ENCODE measurements at places on chromosomes 6 and 20. TPM values are rescaled to one million over a fixed set of nuclear protein-coding genes. Genes with fewer than 3 reads are reported as not detected.

- no peak overlapping the region for H3K4me3 ChIP-seq
- H3K27ac ChIP-seq, result no peak overlapping the region
- no peaks in the 10 kb centered on the region for H3K4me1 ChIP-seq
Observed at GRCh38 chr6:94377835-94378234, 958.5 kb upstream of the EPHA7 start.

The DEFB112 gene
- polyA plus RNA-seq, result not detected

GRCh38 chr6:22059946-22060345 is 236.9 kb downstream of the PRL start:
- no peaks in the 10 kb centered on the region for H3K27me3 ChIP-seq
- H3K4me1 ChIP-seq, result peaks cover 12% of the 10 kb centered on the region
- H3K27ac ChIP-seq, result no peak overlapping the region
- no peaks in the 10 kb centered on the region for H3K36me3 ChIP-seq

DNA sequence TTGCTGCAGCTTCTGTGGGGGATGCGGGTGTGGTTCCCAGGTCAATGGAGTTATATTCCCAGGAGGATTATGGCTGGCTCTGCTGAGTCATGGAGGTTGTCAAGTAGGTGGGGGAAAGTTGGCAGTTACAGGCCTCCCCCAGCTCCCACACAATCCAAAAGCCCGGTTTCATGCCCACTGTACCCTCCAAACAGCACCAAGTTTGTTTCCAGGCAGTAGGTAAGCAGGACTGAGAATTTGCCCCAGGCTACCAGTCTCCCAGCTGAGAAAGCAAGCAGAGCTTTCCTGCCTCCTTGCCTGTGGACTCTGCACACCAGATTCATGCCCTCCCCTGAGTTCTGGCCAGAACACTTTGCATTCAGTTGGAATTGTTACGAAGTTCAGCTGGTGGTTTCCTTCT is 578.2 kb downstream of the MEI4 start:
- H3K27me3 ChIP-seq, result no peaks in the 10 kb centered on the region
- no peak for DNase-seq
- no peak overlapping the region for H3K4me3 ChIP-seq
- no peaks in the 10 kb centered on the region for H3K4me1 ChIP-seq
- no peaks in the 10 kb centered on the region for H3K36me3 ChIP-seq

The BPIFB4 gene
- not detected for polyA plus RNA-seq

DNA sequence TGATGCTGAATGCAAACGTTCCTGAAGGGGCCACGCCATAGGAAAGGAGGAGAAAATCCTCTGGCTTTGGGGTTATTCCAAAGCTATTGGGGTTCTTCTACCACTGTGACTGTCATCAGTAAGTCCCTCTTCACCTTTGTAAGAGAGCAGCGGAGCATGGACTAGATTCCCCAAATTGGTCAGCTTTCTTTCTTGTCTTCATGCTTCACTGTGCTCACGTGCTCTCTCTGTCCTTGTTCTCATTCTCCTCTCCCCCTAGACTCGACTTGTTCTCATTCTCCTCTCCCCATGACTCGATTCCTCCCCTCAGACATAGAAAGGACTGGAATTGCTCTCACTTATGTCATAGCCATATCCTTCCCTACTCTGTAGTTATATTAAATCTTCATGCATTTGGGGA is 54.8 kb upstream of the ADGRG6 start:
- H3K36me3 ChIP-seq, result no peaks in the 10 kb centered on the region
- H3K4me1 ChIP-seq, result no peaks in the 10 kb centered on the region
- no peak overlapping the region for H3K4me3 ChIP-seq
- DNase-seq, result no peak

DNA sequence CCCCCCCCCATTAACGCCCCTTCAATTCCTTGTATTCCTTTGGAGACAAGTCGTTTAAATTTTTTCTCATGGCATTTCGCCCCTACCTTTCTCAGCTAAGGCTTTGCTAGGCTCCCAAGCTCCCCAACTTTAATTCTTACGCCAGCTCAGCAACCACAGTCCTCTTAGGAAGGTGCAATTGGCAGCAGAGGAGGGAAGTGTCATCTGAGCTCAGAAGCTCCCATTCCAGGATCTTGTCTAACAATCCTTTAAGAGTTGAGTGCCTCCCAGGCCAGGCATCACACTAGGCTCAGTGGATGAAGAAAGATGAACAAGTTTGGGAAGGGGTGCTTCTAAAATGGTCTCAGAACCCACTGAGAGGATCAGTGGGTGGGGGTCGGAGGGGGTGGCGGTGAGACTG is 131.2 kb upstream of the AKAP12 start:
- DNase-seq, result no peak
- H3K36me3 ChIP-seq, result no peaks in the 10 kb centered on the region
- H3K4me1 ChIP-seq, result no peaks in the 10 kb centered on the region
- H3K4me3 ChIP-seq, result no peak overlapping the region
- no peaks in the 10 kb centered on the region for H3K27me3 ChIP-seq

DNA sequence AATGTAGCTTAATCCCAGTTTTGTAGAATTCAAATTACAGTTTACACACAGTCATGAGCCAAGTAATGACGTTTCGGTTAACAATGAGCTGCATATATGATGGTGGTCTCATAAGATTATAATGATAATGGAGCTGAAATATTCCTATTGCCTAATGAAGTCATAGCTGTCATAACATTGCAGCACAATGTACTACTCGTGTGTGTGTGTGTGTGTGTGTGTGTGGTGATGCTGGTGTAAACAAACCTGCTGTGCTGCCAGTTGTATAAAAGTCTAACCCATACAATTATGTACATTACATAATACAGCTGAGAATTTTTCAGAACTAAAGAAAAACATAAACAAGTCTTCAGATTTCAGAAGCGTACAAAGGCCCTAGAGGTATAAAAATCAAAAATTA is 66.7 kb upstream of the ARID1B start:
- H3K27me3 ChIP-seq, result no peaks in the 10 kb centered on the region
- H3K36me3 ChIP-seq, result no peaks in the 10 kb centered on the region
- H3K4me1 ChIP-seq, result no peaks in the 10 kb centered on the region
- peak; percentile 56 for DNase-seq

The DSP gene
- polyA plus RNA-seq, result 75.5 TPM

The C20orf204 gene
- polyA plus RNA-seq, result 1.2 TPM

DNA sequence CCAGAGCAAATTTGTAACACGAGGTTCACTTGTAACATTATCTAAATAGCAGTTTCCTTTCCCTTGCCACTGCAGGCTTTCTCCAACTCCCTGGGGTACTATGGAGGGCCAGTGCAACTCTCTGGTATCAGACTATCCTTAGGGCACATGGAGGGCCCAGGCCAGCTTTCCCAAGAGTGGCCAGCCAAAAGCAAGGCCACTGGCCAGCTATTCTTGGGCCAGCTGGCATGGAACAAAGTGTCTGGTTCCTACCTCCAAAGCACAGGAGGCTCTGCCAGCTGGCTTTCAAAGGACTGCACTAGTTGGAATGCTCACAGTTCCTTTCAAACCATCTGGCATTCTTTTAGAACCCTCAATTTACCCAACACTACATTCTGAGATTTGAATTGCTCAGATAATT is 8.7 kb downstream of the RNF24 start:
- no peak overlapping the region for H3K4me3 ChIP-seq
- H3K27ac ChIP-seq, result peak overlapping the region; percentile 37
- DNase-seq, result no peak
- peaks cover 5% of the 10 kb centered on the region for H3K36me3 ChIP-seq
- H3K27me3 ChIP-seq, result no peaks in the 10 kb centered on the region

DNA sequence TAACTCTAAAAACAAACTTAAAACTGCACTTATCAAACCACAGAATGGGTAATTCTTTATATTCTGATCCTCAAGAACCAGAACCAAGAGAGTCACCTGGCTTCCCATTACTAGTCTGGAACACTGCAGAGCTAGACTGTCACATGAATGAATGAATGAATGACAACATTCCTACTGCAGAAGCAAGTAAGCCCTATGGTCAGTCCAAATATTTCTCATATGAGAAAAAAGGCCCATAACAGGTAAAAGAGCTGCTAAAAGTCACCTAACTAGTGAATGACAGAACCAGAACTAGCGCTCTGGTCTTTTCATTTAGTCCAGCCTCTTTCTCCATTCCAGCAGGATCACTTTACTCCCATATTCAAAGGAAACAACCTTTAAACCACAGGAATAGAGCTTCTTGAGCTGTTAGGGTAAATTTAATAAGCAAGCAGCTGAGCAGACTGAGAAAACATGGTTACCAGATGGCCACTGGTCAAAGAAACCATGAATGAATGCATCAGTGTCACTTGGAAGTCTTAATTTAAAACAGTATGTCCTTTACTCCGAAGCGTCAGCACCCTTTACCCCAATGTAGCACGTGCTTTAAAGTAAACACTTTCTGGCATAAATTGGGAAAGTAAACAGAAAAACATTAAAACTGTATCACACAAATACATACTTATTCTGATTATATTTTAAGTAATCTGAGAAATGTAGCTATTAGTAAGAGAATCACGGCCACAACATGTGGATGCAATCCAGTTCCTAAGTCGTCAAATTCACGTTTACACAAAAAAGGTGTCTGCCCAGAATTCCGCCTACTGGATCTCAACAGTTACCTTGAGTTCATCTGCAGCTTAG is 1.4 kb downstream of the PREP start:
- H3K27ac ChIP-seq, result no peak overlapping the region
- H3K27me3 ChIP-seq, result no peaks in the 10 kb centered on the region
- peaks cover 9% of the 10 kb centered on the region for H3K36me3 ChIP-seq
- H3K4me1 ChIP-seq, result peaks cover 6% of the 10 kb centered on the region

DNA sequence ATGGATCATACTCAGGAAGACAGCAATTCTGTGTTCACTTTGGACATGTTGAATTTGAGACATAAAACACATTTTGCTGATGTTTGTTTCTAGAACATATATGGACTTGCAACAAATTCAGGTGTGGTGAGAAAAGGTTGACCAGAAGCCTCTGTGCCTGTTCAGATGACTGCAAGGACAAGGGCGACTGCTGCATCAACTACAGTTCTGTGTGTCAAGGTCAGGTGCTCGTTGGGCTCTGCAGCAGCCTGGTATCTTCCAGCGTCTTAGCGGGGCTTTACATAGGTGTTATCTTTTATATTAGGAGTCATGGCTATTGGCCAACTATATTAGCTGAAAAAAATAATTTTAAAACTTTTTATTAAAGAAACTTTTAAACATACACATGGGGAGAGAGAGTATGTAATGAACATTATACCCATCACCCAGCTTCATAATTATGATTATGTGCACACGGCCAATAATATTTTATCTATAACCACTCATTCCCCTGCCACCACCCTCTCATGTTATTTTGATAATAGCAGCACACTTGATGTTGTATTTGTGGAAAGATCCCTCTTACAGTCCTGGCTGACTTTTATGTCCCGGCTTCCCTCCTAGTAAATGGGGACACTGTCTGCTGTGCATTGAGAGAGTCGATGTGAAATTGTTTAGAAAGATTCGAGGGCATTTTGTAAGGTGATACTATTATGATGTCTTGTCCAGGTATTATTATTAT is 43.4 kb downstream of the ENPP1 start:
- H3K36me3 ChIP-seq, result no peaks in the 10 kb centered on the region
- H3K27me3 ChIP-seq, result no peaks in the 10 kb centered on the region
- no peak for DNase-seq
- no peaks in the 10 kb centered on the region for H3K4me1 ChIP-seq

DNA sequence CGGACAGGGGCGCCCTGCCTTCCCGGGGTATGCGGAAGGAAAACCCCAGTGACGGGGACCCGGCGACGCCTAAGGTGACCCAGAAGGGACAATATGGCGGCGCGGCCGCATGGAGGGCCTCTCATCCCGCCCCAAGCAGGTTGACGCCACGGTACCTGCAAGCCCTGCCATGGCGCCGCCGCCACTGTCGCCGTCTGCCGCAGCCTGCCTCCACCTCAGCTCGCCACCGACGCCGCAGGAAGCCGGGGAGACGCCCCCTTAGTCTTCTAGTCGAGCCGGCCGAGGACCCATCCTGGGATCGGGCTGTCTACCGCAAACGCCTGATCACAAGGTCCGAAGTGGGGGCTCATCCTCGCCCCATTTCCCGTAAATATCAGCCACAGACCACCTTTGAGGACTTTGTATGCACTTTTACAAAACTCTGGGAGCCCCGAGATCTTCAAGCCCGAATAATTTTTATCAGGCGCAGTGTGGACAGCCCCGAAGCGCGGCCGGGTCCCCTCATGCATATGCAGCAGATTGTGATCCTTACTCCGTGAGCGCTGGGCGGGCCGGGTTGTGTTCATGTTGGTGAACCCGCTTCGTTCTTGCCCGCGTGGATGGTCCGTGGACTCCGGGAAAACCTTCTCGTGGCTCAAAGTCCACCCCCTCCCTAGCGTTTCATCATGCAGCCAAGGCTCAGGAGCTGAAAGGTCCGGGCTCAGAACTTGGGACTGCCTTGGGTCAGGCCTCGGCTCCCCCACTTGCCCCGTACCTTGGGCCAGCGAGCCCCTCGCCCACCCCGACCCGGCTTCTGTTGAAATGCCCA is at the start of gene BLCAP:
Gene BLCAP (minus strand): TSS at position 239 of the 808 bp plus-strand sequence. CDS start 8,702 bp downstream, outside the sequence.
- no peaks in the 10 kb centered on the region for H3K36me3 ChIP-seq
- peak within 1 kb of the TSS; percentile 96 for H3K4me3 ChIP-seq
- peaks cover 51% of the 10 kb centered on the region for H3K4me1 ChIP-seq
- peak; percentile 89 for DNase-seq
- H3K27me3 ChIP-seq, result no peaks in the 10 kb centered on the region
- H3K27ac ChIP-seq, result peak within 1 kb of the TSS; percentile 95

The PPP1R3D gene
- 5.4 TPM for polyA plus RNA-seq
